ENCODE measurements at places on chromosomes 3 and 15.

- peak; percentile 71 for DNase-seq
Observed at GRCh38 chr15:99755692-99756409, 22.6 kb upstream of the LYSMD4 start.

GRCh38 chr3:191355406-191355805 is 25.1 kb upstream of the UTS2B start:
- DNase-seq: no peak

DNA sequence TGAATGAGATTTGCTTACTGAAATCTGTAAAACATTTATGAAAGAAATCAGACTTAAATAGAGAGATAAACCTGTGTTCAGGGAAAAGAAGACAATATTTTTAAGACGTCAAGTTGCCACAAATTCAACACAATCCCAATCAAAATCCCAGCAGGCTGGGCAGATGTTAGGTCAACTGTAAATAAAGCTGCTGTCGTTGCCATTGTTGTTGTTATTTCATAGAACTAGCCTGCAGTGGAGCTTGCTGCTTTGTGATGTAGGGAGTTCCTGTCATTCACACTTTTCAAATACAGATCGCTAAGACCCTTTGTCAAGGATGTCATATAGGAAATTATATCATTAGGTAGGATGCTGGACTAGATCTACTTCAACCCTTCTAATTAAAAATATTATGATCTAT is 123.1 kb downstream of the NEO1 start:
- no peak for DNase-seq

- DNase-seq: no peak
Observed at GRCh38 chr3:27360113-27361078, 8.8 kb downstream of the NEK10 start.

- DNase-seq: no peak
Observed at GRCh38 chr15:82838096-82838735, 28.8 kb downstream of the WHAMM start.

- no peak for DNase-seq
Observed at GRCh38 chr3:171543759-171544300, 83.6 kb upstream of the TNIK start.

- DNase-seq: no peak
Observed at GRCh38 chr3:14451844-14452739, 49.7 kb downstream of the SLC6A6 start.
